Glutamatergic neuron (in vitro differentiated cells): ENCODE measurements at places on chromosomes 5 and 9. TPM values are rescaled to one million over a fixed set of nuclear protein-coding genes. Genes with fewer than 3 reads are reported as not detected.

GRCh38 chr5:135232958-135233357 lies 166.1 kb downstream of the MACROH2A1 start:
- DNase-seq: peak; percentile 8
- H3K36me3 ChIP-seq: peaks cover 5% of the 10 kb centered on the region
- no peak overlapping the region for H3K4me3 ChIP-seq
- peaks cover 1% of the 10 kb centered on the region for H3K27me3 ChIP-seq

DNA sequence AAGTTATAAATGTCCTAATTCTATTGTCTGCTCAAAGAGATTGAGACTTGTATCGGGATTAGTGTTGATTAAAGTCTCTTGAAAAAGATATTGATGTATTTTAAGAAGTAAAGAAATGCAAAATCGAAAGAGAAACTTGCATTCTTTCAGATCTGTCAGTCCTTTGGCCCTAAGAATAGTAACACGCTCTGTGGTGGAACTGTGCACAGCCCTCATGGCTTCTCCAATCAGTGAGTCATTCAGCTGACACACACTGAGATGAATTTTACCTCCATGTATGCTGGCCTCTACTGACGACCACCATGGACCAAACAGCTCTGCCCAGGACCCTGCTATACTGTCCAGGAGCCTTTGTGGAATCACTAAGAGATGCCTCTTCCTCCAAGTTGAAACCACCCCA lies 232.4 kb downstream of the ESM1 start:
- no peak overlapping the region for H3K27ac ChIP-seq
- peaks cover 5% of the 10 kb centered on the region for H3K36me3 ChIP-seq
- no peaks in the 10 kb centered on the region for H3K27me3 ChIP-seq
- no peak overlapping the region for H3K4me3 ChIP-seq
- H3K4me1 ChIP-seq: no peaks in the 10 kb centered on the region

GRCh38 chr5:139118804-139119203 lies 79.4 kb downstream of the SIL1 start:
- H3K4me1 ChIP-seq: peaks cover 30% of the 10 kb centered on the region
- no peak for DNase-seq
- peaks cover 1% of the 10 kb centered on the region for H3K27me3 ChIP-seq
- H3K27ac ChIP-seq: no peak overlapping the region

Gene PDCD1LG2
- total RNA-seq: not detected

Gene PCDHB4
- 7.8 TPM for total RNA-seq

Gene ERMP1
- total RNA-seq: 4.2 TPM

DNA sequence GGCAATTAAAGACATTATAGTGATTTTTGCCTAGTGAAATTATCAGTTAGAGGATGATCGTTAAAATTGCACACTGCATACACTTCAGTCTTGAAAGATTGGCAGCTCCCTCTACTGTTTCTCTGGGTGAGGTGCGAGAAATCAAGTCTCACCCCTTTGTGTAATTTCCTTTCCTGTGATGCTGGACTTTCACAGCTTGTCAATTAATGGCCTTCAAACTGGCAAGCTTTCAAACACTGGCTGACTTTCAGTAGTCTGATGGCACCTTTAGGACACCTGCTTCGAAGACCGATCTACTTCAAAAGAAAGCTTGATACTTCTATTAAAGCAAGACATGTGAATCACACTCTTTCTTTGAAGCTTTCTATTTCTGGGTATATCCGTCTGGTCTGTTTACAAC lies 706.7 kb upstream of the PTPRD start:
- no peaks in the 10 kb centered on the region for H3K36me3 ChIP-seq
- peak overlapping the region; percentile 79 for H3K27ac ChIP-seq
- no peak overlapping the region for H3K4me3 ChIP-seq
- peaks cover 2% of the 10 kb centered on the region for H3K27me3 ChIP-seq
- peak; percentile 21 for DNase-seq
- peaks cover 24% of the 10 kb centered on the region for H3K4me1 ChIP-seq

Gene HACD4
- 0.10 TPM for total RNA-seq

GRCh38 chr9:91117959-91118703 lies 243.6 kb downstream of the AUH start:
- peak; percentile 61 for DNase-seq
- H3K4me1 ChIP-seq: peaks cover 15% of the 10 kb centered on the region
- H3K27me3 ChIP-seq: no peaks in the 10 kb centered on the region
- peak overlapping the region; percentile 77 for H3K4me3 ChIP-seq
- H3K36me3 ChIP-seq: peaks cover 4% of the 10 kb centered on the region

Gene SKP1
- total RNA-seq: 345 TPM

DNA sequence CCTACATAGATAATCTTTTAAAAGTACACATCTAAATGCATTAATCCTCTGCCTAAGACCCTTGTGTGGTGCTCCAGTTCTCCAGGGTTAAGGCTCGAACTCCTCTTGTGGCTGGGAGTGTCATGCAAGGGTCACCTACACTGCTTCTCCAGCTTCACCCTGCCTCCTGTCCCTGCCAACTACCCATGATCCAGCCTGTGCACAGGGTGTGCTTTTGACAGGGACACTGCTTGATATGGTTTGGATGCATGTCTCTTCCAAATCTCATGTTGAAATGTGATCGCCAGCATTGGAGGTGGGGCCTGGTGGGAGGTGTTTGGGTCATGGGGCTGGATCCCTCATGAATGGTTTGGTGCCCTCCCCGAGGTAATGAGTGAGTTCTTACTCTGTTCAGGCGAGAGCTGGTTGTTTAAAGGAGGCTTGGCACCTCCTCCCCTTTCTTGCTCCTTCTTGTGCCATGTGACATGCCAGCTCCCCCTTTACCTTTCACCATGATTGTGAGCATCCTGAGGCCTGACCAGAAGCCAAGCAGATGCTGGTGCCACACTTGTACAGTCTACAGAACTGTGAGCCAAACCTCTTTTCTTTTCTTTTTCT lies 48.5 kb downstream of the SLC22A5 start:
- H3K27ac ChIP-seq: no peak overlapping the region
- H3K4me1 ChIP-seq: no peaks in the 10 kb centered on the region
- H3K36me3 ChIP-seq: no peaks in the 10 kb centered on the region
- H3K27me3 ChIP-seq: no peaks in the 10 kb centered on the region

- H3K27me3 ChIP-seq: peaks cover 13% of the 10 kb centered on the region
- peak overlapping the region; percentile 37 for H3K4me3 ChIP-seq
- no peaks in the 10 kb centered on the region for H3K36me3 ChIP-seq
- peaks cover 23% of the 10 kb centered on the region for H3K4me1 ChIP-seq
- peak overlapping the region; percentile 62 for H3K27ac ChIP-seq
- peak; percentile 84 for DNase-seq
These were observed 1.4 kb upstream of the ADAMTSL2 start for GRCh38 chr9:133532937-133533668.

- no peak for DNase-seq
- no peaks in the 10 kb centered on the region for H3K27me3 ChIP-seq
- H3K4me3 ChIP-seq: no peak overlapping the region
- no peaks in the 10 kb centered on the region for H3K36me3 ChIP-seq
These were observed 15.6 kb downstream of the TICAM2 start for GRCh38 chr5:115586525-115587146.

GRCh38 chr5:99019812-99020697 lies 91.2 kb upstream of the CHD1 start:
- H3K4me1 ChIP-seq: no peaks in the 10 kb centered on the region
- H3K27me3 ChIP-seq: peaks cover 1% of the 10 kb centered on the region
- no peak overlapping the region for H3K4me3 ChIP-seq
- no peaks in the 10 kb centered on the region for H3K36me3 ChIP-seq
- no peak overlapping the region for H3K27ac ChIP-seq
- DNase-seq: no peak

DNA sequence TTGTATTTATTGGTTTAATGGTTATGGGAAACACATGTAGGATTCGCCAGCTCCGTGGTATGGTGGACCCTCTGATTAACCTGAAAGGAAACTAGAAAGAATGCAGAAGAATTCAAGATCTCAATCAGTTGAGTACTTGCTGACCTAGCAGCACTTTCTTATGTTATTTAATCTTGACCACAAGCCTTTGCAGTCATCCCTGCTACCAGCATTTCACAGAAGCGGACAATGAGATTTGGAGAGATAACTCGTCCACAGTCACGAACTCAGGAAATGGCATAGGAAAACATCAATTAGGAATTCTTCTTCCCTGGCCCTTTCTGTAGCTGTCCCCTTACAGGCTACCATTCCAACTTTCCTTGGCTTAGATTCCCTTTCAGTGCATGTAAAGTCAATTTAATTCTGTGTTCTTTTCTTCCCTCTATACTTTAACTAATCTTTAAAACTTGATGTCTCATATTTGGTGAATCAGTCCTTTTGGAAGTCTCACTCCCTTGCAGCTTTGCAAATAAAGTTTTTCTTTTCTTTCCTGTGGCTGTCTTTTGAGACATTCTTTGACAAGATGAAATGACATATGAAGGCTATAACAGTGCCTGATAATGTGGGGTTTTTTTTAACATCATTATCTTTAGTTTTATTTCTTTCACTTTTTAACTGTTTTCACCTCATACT lies 1.3 kb upstream of the SLC44A1 start:
- no peak for DNase-seq

DNA sequence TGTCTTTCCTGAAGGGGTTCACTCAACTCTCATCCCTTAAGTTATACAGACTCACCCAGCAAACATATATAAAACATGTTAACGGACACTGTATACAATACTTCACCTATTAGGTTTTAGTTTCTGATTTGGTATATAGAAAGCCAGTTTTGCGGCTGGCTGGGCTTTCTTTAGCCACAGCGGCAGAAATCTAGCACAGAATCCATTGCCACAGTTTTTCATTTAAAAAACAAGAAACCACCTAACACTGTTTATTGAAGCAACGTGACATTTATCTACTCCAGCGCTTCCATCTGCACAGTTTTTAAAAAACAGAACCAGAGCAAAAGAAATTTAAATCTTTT lies 67.3 kb downstream of the SNX30 start:
- peaks cover 6% of the 10 kb centered on the region for H3K4me1 ChIP-seq
- H3K27ac ChIP-seq: no peak overlapping the region
- no peaks in the 10 kb centered on the region for H3K36me3 ChIP-seq
- H3K27me3 ChIP-seq: no peaks in the 10 kb centered on the region
- DNase-seq: no peak

GRCh38 chr9:124216474-124217176 lies 41.1 kb upstream of the NEK6 start:
- DNase-seq: no peak
- peaks cover 3% of the 10 kb centered on the region for H3K4me1 ChIP-seq
- no peak overlapping the region for H3K27ac ChIP-seq

- no peak for DNase-seq
- H3K4me1 ChIP-seq: peaks cover 15% of the 10 kb centered on the region
- H3K27ac ChIP-seq: no peak overlapping the region
- no peaks in the 10 kb centered on the region for H3K36me3 ChIP-seq
- H3K27me3 ChIP-seq: peaks cover 2% of the 10 kb centered on the region
- peak overlapping the region; percentile 100 for H3K4me3 ChIP-seq
These were observed 1.4 kb downstream of the MEF2C start for GRCh38 chr5:88881571-88881971.
